Activated CD4-positive, CD25-positive, alpha-beta regulatory T cell treated with anti-CD3 and anti-CD28 coated beads, Interleukin-2, amount 50 U/mL, for 24 hours (primary cell): ENCODE measurements at places on chromosomes 6 and 20.

GRCh38 chr20:59600472-59600871 lies 3.9 kb upstream of the PHACTR3 start:
- no peak for ATAC-seq

DNA sequence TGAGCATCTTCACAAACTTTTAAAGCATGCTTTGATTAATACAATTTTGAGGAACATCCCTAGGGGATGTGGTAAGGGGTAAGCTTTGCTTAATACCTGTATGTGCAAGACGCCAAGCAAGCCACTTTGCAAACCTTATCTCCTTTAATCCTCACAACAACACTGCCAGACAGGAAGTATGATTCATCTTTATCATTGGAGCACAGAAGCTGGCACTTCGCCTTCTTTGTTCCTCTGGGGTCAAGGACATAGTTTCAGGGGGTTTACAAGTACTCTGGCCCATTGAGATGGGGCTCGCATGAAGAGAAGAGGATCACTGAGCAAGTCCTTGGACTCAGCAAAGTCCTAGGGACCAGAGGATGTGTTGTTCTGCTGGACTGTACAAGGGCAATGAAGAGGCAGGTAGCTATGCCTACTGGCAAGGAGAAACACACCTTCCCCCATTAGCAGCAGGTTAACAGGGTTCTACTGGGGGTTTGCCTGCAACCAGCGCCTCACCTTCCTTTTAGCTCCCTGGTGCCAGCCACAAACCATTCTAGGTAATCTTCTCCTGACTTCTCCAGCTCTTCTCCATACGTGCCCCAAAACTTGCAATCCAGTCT lies 8.8 kb downstream of the TMEM244 start:
- no peak for ATAC-seq

- ATAC-seq, result no peak
These were observed 196.1 kb downstream of the GRM1 start for GRCh38 chr6:146224988-146225387.

DNA sequence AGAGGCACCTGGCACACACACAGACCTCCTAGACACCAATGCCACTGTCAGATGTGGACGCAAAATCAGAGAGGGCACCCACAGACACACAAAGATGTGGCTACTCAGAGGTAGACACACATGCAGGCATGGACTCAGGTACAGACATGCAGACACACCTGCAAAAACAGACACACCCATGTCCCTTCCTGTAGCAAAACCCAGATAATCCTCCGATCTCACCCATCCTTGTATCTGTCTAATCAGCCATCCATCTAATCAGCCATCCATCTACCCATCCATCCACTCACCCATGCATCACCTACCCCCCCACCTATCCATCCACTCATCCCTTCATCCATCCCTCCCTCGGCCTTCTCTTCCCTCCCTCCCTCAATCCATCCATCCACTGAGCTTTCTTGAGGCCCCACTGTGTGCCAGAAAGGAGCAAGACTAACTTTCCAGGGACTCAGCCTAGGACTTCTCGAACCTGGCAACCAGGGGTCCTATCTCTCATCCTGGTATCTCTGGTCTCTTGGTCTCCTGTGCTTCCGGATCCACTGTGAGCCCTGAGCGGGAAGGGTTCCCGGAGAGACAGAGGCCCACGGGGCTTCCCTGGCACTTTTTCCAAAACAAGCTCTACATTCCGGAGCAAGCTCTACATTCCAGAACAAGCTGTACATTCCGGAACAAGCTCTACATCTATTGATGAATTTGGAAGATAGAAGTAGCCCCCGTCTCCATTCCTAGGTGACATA lies 1.1 kb upstream of the TGM2 start:
- ATAC-seq, result no peak

- ATAC-seq, result no peak
These were observed 250.0 kb downstream of the LRFN2 start for GRCh38 chr6:40336940-40337760.

DNA sequence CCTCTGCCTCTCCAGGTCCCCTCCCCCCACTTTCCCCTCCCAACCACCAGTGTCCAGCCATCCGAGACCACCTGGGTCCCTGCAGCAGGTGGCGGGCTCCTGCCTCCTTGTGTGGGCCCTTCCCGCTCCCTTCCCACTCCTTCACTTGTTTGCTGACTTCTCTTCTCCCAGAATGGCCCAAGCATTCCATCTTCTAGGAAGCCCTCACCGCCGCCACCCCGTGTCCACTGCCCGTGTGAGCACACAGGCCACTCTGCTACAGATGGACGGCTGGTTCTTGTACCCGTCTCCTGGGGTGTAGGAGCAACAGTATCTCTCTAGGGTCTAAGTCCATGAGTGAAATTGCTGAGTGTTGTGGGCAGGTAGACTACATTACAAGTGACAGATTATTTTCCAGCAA lies 15.0 kb downstream of the BPHL start:
- ATAC-seq, result no peak

DNA sequence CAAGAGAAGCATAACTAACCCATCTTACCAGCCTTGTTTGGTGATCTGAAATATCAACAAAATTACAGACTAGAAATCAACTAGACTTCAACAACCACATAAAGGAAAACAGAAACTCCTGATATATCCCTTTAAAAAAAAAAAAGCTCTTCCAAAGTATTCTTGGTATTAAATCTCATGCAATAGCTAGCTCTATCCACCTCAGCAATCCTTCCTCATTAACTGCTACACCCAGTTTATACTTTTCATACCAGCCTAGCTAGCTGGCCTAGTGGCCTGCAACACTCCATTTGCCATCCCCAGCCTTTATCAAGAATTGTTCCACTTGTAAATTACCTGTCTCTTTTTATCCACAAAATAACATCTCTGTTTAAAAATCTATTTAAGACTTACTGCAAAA lies 69.0 kb downstream of the BACH2 start:
- ATAC-seq, result no peak

- ATAC-seq, result no peak
These were observed 308.7 kb upstream of the SGK1 start for GRCh38 chr6:134626589-134626988.

DNA sequence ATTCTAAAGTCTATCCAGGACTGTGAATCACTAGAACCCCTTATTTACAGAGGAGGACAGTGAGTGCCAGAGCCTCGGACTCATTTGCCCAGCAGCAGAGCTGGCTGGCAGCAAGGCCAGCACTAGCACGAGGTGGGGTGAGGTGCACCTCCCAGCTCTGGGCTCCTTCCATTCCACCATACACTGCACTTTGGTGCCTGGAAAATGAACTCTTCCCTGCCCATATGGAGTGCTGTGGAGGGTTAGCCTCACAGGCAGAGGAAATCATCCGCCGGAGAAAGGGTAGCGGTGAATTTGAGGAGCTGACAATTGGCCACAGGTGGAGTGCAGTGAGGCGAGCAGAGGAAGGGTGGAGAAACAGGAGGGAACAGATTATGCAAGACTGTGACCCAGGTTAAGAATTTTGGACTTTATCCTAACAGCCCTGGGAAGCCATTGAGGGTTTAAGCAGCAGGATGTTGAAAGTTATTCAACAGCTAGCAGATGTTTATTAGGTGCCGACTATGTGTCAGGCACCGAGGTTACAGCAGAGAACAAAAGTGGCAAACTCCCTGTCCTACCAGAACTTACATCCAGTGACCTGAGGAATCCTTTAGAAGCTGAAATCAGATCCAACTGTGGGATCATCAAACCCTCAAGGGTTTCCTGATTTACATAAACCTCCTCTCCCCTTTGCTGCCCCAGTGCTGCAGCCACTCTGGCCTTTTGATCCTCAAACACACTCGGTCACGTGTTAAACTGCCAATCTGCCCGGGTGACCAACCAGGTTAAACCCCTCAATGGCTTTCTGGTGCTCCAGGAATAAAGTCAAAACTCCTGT lies 6.2 kb downstream of the TRIM26 start:
- ATAC-seq, result no peak

GRCh38 chr6:122184401-122184827 lies 215.0 kb upstream of the HSF2 start:
- ATAC-seq, result no peak

DNA sequence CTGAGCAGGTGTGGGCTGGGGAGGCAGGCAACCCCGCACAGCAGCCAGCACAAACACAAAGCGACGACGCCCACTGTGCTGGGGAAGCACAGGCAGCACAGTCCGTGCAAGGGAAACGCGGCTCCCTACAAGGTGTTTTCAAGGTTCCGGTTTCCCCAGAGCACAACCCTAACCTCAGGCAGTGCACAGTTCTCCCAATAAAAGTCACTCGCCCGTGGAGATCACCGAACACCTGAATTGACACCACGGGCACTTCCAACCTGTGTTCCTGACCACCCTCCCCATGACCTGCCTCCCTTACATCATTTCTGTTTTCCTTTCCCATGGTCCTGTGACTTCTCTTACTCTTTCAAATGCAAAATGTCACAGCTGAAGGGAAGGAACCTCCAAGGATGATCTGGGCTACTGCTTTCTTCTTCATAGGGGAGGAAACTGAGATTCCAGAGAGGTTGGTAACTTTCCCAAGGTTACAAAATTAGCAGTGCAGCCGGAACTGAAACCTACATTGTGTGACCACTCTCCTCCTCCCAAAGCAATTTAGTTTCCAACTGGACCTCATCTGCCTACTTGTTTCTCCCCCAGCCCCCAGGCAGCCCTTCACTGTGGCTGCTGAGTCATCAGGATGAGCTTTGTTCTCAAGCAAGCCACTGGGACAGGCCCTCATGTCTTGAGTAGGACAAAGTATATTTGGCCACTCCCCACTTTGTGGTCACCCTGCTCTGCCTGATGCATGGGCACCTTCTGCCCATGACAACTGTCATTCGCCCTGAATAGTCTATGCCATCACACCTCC lies 125.3 kb downstream of the ATXN1 start:
- no peak for ATAC-seq
